ENCODE measurements at places on chromosomes 1 and 21.
A peak's percentile ranks its signal among the peaks of the same experiment; 100 is the strongest.

- no peak for DNase-seq
These were observed 99.8 kb upstream of the C1orf105 start for GRCh38 chr1:172320733-172321132.

GRCh38 chr1:89201106-89201794 lies 2.5 kb upstream of the GBP4 start:
- DNase-seq, result no peak

DNA sequence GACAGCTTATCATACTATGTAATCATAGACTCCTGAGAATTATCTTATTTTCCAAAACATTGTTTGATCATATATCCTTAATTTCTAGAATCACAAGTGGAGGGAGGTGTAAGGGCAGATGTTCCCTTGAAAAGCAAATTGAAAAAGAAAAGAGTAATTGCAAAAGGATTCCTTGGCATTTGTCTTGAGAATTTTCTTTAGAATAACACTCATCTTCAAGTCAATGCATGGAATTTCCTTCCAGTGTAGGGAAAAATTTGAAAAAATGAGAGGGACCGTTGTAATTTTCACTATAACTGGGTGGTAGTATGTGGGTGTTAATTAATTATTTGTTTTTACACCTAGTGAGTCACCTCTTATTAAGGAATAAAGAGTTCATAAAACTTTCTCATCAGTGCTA lies 724.6 kb upstream of the ADAMTS5 start:
- no peak for DNase-seq

- DNase-seq, result no peak
These were observed 9.4 kb downstream of the MAN1C1 start for GRCh38 chr1:25626018-25626417.

DNA sequence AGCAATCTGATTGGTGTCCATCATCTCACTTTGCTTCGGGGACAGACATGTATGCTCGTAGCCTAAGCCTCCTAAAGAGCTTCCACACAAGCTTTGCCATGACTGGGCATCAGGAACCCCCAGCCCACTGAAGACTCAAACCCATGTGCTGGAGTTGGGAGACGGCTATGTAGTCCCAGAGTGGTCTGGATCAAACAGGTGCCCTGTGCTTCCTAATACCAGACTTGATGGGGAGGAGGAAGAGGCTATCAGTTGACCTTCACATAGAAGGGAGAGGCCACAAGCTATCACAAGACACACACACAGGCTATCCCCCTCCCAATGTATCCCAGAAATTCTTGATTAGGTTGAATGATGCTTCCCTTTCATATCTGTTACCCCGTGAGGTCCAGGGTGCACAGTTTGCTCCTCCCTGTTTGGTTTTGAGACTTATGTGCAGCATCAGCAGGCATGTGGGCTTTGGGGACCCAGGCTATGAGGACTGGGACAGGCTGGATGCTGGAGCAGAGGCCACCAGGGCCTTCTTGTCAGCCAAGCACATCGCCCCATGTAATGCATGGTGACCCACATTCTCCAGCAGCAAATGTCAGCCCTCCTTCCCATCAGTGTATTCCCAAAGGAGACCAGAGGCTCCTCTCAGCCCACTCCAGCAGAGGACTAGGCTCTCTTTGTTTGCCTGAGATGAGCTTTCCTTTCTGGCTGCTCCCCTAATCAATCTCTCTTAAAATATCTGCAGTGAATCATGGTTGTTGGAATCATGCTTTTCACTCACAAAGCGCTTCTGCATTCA lies 159.8 kb downstream of the GRIK3 start:
- no peak for DNase-seq

DNA sequence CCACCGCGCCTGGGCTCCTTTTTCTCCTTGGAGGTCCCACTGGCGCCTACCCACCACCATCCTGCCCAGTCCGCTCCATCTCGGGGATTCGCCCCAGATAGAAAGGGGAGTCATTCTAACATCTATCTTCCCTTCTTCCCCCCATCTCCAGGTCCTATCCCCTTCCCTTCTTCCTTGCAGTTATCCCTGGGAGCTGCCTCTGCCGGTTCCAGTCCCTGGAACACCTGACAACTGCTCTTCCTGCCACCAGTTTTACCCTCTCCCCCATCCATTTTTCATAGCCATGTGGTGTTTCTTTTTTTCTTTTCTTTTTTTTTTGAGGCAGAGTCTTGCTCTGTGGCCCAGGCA lies 12.0 kb upstream of the COL16A1 start:
- DNase-seq, result no peak

DNA sequence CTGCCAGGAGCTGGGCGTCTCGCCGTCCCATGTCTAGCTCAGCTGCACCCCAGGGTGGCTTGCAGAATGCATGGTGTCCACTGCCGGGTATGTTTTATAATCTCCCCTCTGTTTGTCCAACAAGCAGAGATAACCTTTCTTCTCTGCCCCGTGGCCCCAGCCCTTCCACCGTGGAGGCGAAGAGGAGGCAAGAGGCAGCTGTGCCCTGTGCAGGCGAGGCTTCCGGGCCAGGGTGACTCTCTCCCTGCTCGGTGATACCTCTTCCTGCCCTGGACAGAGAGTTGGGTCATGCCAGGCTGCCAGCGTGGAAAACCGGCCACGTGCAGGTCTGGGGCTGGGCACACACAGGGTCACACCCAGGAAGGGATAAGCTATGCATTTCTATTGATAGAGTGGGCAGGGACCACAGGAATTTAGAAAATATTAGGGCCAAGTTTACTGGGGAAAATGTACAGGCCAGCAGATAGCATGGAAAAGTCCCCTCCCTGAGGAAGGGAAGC lies at the start of gene TFF2:
TSS of gene TFF2 (minus strand) at position 68 of the 500 bp plus-strand sequence. CDS start at position 31, 37 bp downstream.
- no peak for DNase-seq

DNA sequence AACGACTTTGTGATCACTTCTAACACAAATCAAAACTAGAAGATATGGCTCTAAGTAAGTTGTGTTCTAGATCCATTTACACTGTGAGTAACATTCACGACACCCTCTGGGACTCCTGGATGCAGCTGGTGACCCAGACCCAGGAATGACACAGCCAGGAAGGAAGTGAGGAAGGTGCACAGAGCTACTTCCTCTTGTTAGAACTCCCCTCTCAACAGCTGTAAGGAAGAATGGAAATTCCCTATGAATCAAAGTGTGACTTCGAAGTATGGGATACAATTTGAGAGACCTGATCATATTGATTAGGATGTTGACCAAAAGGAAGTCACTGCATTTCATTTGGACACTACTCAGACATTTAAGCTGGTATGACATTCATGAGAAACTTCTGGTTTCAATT lies 185.3 kb downstream of the NRIP1 start:
- no peak for DNase-seq

GRCh38 chr1:107196973-107197562 lies 56.2 kb downstream of the NTNG1 start:
- no peak for DNase-seq

- DNase-seq, result no peak
These were observed 12.6 kb downstream of the ETV3L start for GRCh38 chr1:157087030-157087429.

DNA sequence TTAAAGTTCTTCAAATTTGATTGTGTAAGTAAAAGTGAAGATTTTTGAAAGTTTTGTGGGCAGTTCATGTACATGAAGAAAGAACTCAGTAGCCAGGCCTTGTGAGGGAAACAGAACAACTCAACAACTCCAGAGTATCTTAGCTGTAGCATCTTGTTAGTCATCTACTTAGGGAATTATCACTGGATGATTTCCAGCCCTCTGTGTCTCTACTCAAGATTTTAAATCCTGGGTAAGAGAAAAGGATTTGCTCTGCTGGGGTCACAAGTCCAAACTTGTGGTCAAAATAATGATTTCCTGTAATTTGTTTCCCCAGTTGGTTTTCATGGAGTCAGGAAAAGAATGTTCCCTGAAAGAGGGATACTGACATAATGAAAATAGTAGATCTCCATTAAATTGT lies 8.2 kb downstream of the OR10T2 start:
- no peak for DNase-seq

- no peak for DNase-seq
These were observed 163.4 kb downstream of the OLFM3 start for GRCh38 chr1:101833312-101833711.

- DNase-seq, result no peak
These were observed 72.0 kb upstream of the VAV3 start for GRCh38 chr1:108036796-108037562.

DNA sequence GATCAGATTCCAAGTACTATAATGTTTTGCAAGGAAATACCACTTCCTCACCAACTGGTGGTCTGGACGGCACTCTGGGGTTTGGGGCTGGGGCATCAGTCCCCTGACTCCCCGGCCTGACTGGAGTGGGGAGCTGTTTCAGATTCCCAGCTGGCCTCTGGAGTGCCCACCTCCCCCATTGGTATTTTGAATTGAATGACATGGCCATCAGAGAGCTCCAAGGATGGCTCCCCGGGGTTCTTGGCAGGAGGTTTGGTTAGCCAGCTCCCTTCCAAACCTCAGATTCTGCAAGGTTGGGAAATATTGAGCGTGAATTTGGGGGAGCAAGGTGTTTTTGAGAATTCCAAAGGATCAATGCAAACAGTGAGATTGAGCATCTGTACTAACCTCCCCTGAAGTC lies 2.2 kb upstream of the INAVA start:
- no peak for DNase-seq

DNA sequence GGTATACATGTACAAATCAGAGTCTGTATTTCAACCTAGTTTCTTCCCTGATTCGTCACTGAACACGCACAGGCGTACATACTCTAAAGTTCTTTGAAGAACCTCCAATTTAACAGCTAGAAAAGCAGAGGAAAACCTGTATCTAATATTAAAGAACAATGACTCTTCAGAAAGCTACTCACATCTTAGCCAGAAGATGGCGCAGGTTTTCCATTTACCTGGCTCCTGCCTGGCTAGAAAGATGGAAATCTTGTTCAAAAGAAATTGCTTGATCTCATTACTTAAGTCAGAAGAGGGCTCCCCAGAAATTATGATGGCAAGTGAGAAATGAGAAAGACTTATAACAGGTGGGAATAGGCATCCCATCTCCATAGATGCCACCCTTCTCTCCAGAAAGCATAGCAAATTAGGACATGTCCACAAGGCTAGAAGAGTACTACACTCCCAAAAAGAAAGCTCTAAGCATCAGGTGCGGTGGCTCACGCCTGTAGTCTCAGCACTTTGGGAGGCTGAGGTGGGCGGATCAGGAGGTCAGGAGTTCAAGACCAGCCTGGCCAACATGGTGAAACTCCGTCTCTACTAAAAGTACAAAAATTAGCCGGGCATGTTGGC lies 19.0 kb upstream of the L1TD1 start:
- DNase-seq, result peak; percentile 85

DNA sequence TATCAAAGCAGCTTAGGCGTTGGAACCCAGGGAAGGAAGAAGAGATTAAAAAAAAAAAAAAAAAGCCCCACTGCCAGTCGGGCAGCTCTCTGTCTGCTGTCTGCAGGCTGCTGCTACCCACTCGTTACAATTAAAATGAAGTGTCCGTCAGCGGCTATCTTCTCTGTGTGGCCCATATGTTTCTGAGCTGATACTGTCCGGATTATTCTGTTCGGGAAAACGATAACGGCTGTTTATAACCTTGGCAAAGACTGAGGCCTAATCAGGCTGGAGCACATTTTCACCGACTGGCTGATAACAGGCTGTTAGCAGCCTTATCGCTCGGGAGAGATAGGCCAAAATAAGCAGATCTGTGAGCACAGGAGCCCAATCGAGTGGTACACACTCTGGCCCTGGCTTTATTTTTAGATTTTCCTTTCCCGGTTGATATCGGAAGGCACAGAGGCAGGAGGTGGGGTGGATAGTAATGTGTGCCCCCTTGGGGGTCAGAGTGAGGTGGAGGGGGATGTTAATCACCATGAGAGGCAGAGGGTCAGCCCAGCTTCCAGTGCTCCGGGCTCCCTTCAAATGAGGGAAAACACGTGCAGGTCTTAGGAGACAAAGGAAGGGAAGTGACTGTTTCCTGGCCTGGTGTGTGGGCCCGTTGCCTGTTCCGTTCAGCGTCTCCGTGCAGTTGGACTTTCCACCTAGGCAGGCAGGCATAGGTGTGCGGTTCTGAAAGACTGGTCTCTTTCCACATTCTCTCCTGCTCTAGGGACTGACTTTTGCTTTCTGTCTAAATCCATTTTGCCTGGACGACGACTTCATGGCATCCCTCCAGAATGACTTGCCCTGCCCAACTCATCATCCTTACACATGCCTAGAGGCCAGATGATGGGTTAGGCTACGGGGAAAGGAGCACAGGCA lies 153.4 kb downstream of the PBX1 start:
- DNase-seq, result peak; percentile 73

GRCh38 chr1:203082571-203083462 lies 3.0 kb downstream of the MYOG start:
- DNase-seq, result no peak

DNA sequence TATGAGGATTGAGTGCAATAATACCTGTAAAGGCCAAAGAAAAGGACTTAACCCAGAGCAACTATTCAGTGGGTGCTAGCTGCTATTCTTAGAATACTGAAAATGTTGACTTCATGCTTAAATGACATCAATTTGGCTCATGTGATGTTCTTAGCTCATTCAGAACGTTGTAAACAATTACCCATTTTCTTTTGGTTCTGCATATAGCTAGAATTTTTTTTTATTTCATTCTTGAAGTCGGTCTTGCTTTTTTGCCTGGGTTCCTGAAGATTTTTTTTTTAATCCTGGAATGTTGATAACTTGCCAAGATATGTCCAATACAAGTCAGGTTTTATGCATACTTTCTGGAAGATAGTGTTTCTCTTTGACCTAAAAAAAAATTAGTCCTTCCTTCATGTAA lies 772.0 kb downstream of the LTN1 start:
- DNase-seq, result no peak

- no peak for DNase-seq
These were observed 4.5 kb downstream of the CNR2 start for GRCh38 chr1:23908453-23909341.

GRCh38 chr1:40270152-40270834 lies 12.3 kb downstream of the ZMPSTE24 start:
- DNase-seq, result no peak
